ENCODE measurements at places on chromosomes 3 and 15.

DNA sequence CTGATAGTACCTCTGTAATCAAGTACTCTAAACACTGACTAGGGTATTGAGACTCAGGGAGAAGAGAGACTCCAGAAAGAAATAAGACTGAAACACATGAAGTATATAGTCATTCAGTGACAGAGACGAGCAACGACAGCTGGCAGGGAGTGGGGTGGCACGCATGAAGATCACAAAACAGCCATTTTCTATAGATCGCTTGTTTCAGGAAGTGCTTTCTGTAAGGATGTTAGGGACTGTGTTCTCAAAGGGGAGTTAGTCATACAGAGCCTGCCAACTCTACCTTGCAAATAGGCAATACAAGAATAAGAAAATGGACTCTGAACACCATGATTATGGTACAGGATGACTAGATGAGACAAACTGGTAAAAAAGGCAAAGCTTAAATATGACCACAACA lies 139.5 kb downstream of the TBL1XR1 start:
- DNase-seq = peak; percentile 77

DNA sequence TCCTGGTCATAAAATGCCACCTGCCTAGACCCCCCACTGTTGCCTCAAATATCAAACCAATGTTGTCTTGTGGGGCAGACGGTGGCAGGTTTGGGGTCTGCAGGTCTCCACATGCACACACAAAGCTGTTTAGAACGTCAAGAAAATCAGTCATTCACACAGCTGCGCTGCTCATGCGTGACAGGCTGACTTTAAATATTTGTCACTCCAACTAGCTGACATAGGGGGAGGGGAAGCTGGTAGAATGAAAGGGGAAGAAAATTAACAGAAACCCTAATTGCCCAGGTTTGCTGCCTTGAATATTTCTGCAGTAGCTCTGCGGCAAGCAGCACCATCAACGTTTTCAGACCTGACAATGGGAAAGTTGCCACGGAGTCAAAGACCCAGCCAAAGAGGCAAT lies 201.8 kb downstream of the ABHD5 start:
- no peak for DNase-seq

DNA sequence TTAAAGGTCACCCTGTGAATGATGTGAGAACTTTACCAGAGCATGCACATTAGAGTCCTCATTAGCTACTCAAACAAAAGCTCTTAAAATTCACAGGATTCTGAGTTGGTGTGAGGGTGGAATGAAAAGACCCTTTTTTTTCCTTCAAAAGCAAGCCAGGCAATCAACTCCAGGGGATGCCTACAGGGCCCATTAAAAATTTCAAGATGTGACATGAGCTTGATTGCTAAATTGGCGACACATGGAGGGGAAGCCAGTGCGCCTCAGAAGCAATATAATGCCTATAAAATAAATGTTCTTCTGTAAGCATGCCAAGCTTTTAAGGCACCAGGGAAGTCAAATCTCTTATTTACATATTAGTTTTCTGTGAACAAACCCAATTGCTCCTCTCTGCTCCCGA lies 328.8 kb upstream of the SUCLG2 start:
- DNase-seq = no peak

GRCh38 chr3:53489787-53490458 lies 4.5 kb upstream of the CACNA1D start:
- no peak for DNase-seq

- no peak for DNase-seq
Observed at GRCh38 chr3:154428286-154429206, 1.4 kb downstream of the GPR149 start.

- no peak for DNase-seq
Observed at GRCh38 chr3:130374908-130375307, 29.4 kb downstream of the COL6A5 start.

DNA sequence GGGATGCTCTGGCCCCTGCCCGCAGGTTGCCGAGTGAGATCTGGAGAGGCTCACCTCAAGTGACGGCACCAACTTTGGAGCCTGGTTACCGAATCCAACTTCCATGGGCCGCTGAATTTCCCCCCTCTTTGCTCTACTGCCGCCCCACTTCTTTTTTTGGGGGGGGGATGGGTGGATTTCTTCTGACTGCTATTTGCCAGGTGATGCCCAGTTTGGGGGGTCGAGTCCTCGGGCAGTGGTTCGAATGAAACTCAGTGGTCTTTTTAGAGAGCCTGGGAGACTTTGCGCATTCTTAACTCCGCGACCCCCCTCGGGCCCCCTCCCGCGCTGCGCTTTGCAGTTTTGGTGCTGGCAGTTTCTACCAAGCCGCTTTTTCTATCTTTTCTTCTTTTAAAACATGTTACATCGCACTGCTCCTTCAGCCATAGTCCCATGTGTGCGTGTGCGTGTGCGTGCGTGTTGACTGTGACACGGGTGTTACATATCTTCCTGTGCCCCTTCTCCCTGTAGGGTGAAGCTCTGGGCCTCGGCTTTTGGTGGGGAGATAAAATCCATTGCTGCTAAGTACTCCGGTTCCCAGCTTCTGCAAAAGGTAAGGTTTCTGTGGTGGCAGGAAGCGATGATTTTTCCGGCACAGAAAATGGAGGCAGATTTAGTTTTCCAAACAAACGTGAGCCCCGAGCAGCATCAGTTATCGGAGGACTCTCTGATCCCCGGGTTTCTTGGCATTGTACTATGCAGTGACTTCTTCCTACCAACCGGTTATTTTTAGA lies 837 bp downstream of the CACNA2D3 start:
- DNase-seq = no peak

GRCh38 chr15:58386641-58387040 lies 45.1 kb upstream of the LIPC start:
- DNase-seq = no peak

DNA sequence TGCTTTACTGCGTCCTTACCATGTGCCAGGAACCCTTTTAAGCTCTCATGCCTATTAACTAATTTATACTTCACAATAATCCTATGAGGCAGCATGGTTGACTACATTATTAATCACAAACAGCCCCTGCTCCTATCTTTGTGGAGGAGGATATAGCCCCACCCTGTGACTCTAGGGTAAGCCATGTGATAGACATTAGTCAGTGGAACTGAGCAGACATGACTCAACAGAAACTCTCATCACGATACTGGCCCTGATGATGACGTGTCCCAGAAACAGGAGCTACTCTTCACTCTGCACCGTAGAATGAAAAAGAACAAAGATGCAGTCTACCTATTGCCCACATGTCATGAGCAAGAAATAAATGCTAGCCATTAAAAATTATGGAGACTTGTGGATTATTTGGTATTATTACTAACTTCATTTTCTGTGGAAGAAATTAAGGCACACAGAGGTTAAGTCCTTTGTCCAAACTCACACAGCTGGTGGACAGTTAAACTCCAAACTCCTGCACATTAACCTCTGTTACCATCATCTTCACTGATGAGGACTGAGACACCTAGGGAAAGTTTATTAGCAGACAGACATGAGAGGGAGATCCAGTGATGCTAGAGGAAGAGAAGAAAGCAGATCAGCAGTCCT lies 51.2 kb downstream of the CFAP20DC start:
- no peak for DNase-seq

DNA sequence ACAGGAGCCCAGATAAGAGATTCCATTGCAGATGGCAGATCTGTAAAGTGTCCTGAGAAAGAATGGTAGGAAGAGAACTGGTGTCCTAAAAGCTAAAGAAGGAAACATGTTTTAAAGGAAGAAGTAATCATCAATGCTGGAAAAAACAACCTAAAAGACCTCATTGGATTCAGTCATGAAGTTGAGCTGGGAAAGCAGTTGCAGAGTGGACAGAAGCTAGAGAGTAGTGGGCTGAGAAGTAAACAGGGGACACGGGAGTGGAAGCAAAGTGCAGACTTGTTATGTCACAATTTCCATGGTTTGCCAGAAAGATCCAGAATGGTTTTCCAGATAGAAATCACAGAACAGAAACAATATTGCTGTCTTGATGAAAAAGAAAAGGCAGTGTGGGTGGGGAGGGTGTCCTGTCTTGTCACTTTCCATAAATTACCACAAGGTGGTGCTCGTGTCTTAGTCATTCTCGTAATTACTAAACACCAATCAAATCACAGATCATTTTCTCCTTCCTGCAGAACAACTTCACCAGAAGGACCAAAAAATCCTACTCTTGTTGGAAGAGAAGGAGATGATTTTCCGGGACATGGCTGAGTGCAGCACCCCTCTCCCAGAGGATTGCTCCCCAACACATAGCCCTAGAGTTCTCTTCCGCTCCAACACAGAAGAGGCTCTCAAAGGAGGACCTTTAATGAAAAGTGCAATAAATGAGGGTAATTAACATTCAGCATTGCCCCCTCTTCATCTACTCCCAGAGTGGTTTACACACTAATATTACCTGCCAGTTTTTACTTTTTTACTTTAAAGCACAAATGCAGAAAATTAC lies 64.5 kb downstream of the KLHL25 start:
- no peak for DNase-seq

GRCh38 chr3:24832891-24833290 lies 338.2 kb upstream of the THRB start:
- no peak for DNase-seq

GRCh38 chr3:131782751-131783150 lies 252.1 kb downstream of the CPNE4 start:
- DNase-seq = no peak

DNA sequence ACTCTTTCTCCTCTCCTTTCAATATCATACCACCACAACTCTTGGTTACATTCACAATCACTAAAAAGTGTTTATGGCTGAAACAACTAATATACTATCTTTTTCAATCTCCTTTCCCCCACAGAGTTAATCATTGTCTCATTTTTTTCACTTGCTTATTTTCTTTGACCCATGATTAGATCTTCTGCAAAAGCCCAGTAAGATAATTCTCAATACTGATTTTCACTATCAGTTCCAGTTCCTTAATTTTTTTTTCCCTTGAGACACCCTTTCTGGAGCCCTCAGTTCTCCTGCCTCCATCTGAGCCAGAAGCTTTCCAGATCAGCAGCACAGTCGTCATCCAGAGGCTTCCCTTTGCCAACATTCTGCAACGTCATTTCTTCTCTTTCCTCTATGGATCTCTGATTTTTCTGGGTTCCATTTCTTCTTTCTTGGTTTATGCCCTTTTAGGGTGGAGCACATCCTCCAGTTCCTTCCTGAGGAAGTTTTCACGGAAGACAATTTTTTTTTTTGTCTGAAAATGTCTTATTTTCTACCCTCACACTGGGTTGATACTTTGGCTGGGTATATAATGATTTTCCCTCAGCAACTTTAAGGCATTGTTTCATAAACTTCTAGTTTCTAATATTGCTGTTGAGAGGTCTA lies 88.7 kb upstream of the C15orf39 start:
- DNase-seq = no peak

DNA sequence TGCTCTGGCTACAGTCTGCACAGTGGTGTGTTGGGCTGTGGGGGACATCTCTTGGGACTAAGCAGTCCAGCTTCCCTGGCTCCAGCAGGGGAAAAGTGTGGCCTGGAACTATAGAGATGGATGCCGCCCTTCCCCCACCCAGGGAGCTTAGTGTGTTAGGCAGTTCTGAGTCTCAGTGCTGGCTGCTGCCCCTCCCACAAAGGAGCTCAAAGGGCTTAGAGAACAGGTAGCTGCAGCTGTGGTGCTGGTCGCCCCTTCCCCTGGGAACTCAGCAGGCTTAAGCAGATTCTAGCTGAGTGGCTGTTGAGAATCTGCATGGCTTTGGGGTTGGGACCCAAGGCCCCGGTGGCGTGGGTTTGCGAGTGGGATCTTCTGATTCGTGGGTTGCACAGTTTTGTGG lies 190.8 kb downstream of the PDCD6IP start:
- DNase-seq = no peak

- no peak for DNase-seq
Observed at GRCh38 chr15:89836267-89837133, 21.8 kb upstream of the ANPEP start.

GRCh38 chr15:32987067-32987466 lies 207.4 kb downstream of the FMN1 start:
- no peak for DNase-seq

DNA sequence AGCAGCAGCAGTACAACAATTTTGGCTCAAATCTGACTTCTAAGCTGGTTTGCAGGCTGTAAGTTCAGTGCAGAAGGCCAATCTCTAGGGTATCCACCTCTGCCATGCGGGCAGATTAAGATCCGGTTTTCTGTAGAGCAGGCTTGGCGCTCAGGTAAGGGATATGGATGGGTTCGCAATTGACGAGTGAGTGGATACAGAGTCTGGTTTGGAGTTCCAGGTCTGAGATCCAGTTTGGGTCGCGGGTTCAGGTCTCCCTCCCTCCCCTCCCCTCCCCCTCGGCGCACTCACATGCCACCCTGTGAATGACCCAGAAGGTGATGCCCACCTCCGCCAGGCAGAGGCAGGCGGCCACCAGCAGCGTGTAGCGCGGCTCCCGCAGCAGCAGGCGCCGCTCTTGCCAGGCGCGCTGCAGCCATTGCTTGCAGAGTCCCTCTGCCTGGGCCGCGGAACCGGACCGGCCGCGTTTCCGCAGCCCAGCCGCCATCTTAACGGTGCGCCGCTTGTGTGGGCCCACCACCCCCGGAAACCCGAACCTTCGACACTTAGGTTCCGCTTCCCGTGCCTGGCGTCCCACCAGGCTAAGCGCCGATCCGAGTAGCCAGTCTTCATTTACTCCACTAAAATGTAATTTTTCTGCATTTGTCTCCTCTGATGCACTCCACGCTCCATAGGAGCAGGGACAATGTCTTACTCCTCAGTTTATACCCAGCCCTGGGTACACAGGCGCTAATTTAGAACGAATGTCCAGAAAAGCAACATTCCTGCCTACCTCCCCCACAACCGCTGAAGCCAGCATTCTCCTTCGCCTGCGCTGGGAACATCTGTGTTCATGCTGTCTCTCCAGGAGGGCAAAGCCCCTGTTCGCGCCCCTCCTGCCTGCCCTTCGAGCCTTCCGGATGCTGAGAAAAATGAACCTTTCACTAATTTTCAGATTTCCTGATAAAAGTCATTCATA lies at the start of gene ALG3:
TSS of gene ALG3 (minus strand) at position 509 of the 958 bp plus-strand sequence. CDS start at position 487, 22 bp downstream.
- peak; percentile 96 for DNase-seq

GRCh38 chr3:113261063-113261625 lies 49.8 kb downstream of the BOC start:
- no peak for DNase-seq

DNA sequence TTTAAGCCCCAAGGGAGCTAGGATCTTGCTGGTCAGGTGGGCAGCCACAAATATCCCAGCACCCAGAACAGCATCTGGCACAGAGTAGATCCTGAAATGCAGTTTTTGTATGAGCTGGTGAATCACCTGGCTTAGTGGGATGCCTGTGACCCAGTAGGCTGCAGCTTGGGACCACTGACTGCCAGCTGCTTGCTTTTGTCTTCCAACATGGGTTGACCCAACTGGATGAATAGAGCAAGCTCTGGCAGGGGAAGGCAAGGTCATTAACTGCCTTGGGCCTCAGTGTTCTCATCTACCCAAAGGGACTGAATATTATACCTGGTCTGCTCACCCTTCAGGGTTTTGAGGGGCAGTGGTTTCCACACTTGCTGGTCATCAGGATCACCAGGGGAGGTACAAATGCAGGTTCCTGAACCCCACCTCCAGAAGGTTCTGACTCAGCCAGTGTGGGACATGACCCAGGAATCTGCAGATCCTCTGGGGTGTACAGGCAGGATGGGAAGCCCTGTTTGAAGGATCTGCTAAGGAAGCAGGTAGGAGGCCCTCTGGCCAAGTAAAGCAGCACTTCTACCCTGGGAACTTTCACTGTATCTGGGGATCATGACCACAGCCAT lies 55.4 kb downstream of the ITGA11 start:
- DNase-seq = peak; percentile 21

- DNase-seq = no peak
Observed at GRCh38 chr3:47478022-47478421, 2.3 kb upstream of the SCAP start.

- no peak for DNase-seq
Observed at GRCh38 chr15:71329041-71329440, 213.8 kb downstream of the THSD4 start.

- no peak for DNase-seq
Observed at GRCh38 chr3:131796558-131797198, 238.1 kb downstream of the CPNE4 start.

Data from activated effector memory CD4-positive, alpha-beta T cell treated with anti-CD3 and anti-CD28 coated beads, Interleukin-2, amount 50 U/mL, for 16 hours (primary cell).